ENCODE measurements at places on chromosomes 13 and 19. TPM values are rescaled to one million over a fixed set of nuclear protein-coding genes. Genes with fewer than 3 reads are reported as not detected.

ATP1A3 gene
- 8.3 TPM for total RNA-seq

GRCh38 chr13:60654415-60654814, 257.4 kb downstream of the TDRD3 start:
- peak; percentile 60 for DNase-seq

GRCh38 chr19:7676376-7676775, 514 bp upstream of the MCEMP1 start:
- DNase-seq: no peak

DNA sequence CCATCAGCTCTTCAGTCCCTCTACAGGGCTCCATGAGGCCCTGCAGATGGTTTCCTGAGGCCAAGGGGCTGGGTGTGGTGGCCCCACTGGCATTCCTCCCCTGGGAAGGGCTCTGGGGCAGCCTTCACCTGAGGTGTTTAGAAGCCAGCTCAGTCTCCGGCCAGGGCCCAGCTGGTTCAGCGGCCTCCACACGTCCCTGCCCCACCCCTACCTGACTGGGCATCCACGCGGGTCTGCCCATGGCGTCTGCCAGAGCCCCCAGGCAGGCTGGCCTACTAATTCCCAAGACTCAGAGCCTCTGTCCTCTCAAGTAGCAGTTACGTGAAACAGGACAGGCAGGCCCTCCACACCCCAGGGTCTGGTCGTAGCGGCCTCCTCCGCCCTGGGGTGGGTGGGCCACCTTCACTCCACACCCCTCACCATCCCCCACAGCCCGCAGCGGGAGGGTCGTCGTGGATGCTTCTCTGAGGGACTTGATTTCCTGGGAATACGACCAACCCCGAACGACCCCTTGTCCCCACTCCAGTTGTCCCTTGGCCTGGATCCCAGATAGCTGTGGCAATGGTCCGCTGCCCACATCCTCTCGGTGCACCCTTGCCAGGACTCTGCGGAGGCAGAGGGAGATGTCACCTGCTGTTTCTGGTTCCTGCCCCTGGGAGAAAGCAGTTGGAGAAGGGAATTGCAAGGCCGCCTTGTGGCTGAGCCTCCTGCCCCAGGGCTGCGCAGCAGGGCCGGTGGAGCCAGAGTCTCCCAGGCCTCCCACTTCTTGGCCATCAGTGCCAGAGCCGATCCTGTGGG, 24.3 kb downstream of the CAPN12 start:
- no peak for DNase-seq

Measured in PC-3 (cell line).